GM23338 (cell line): ENCODE measurements at places on chromosomes 7 and 10. TPM values are rescaled to one million over a fixed set of nuclear protein-coding genes. Genes with fewer than 3 reads are reported as not detected.

Gene MSMB
- not detected in 2 replicates for total RNA-seq

DNA sequence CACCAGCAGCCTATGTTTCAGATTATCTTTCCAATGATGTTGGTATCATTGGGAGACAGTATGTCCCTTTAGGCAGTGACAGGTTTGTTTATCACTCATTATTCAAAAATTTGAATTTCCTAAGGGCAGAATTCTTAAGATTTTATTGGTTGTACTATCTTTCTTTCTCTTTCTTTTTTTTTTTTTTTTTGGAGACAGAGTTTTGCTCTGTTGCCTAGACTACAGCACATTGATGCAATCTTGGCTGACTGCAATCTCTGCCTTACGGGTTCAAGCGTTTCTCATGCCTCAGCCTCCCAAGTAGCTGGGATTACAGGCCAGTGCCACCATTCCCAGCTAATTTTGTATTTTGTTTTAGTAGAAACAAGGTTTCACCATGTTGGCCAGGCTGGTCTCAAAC, 111.2 kb downstream of the PON1 start:
- no peak for DNase-seq

- peak; percentile 21 for DNase-seq
These were observed 73.8 kb upstream of the SFMBT2 start for GRCh38 chr10:7484456-7485243.

- peak; percentile 81 for DNase-seq
These were observed at the start of the genes ATP6V0A4 and TMEM213 for GRCh38 chr7:138797715-138798320. TSS of gene ATP6V0A4 (minus strand) at chr7:138798196. CDS start at chr7:138771247, 26,949 bp downstream. TSS of gene TMEM213 (plus strand) at chr7:138797994. CDS start at chr7:138798105, 111 bp downstream.

DNA sequence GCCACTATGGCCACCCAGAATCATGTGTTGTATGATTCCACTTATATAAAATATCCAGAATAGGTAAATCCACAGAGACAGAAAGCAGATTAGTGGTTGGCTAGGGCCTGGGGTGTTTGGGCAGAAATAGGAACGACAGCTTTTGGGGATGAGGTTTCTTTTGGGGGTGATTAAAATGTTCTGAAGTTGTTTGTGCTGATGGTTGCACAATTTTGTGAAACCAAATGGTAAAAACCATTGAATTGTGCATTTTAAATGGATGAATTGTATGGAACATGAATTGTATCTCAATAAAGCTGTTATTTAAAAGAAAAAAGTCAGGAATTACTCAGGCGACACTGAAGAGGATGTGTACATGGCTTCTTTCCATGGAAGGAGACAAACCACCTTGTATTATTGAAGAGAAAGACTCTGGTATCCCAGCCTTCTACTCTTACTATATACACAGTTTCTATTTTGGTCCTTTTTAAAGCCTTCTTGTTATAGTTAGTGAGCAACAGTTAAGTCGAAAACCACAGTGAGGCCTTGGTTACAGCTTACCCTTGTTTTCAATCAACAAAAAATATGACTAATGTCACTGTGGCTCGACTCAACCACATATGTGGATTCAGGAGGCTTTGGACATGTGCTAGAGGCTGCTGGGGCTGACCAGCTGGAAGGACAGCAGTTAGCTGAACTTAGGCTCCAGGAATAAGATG, 57.1 kb upstream of the KMT2E start:
- no peak for DNase-seq

DNA sequence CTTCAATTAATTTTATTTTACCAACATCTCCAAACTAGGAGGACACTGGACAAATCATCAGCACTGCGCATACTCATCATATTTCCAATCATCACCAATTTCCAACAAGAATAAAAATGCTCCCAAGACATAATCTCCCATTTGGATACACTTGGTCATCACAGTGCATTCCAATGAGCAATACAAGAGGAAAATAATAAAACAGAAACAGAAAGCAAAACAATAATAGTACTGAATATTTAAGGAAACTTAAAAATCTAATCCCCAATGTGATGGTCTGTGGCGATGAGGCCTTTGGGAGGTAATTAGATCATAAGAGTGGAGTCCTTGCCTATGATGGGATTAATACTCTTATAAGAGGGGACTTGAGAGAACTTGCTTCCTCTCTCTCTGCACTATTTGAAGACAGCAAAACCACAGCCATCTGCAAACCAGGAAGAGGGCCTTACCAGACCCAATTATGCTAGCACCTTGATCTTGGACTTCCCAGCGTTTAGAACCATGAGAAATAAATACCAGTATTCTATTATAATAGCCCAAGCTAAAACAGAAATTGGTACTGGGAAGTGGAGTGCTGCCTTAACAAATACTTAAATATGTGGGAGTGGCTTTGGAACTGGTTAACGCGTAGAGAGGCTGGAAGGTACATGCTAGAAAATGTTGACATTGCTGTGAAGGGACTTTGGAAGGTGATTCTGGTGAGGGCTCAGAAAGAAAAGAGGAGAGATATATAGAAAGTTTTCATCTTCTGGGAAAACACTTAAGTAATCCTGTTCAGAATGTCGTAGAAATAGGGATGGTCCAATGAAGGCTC, 91.5 kb downstream of the JAZF1 start:
- DNase-seq = no peak

Gene BMPR1A
- total RNA-seq = 82.5 and 87.7 TPM in 2 replicates

Gene HDAC9
- 11.0 and 18.5 TPM in 2 replicates for total RNA-seq

GRCh38 chr7:69176841-69177240, 421.4 kb upstream of the AUTS2 start:
- DNase-seq = no peak

- no peak for DNase-seq
These were observed 129.5 kb downstream of the PTPN20 start for GRCh38 chr10:47040681-47041080.

DNA sequence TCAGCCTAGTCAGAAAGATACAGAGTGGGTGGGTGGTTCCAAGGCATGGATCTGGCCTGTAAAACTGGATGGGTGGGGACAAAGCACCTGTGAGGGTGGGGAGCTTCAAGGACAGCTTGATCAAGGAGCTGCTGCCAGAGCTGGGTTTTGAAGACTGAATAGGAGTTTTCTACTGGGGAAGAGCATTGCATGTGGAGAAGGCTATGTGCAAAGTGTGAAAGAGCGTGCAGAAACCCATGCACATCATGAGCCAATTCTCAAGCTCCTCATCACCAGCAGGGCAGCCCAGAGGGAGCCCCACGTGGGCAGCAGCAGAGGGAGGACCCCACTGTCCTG, 58.6 kb downstream of the PDGFA start:
- no peak for DNase-seq

DNA sequence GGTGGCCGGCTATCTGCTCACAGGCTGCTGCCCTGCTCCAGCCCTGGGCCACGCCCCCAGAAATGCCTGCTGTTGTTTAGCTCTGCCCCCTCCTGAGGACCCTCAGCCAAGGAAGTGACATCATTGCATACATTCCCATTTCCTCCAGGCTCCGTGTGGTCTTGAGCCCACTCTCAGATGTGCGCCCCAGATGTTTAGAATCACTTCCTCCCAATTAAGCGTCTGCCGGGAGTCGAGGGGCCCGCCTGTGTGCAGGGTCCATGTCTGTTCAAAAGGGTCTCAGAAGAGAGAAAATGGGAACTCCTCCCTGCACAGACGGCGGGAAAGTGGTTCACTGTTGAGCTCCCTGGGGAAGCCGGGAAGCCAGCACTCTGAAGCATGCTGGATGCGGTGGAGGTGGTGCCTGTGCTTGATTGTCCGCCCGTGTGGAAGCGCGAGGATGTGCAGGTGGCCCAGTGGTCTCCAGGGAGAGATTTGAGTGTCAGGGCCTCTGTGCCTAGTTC, 116.9 kb upstream of the PPIF start:
- peak; percentile 87 for DNase-seq

Gene INMT
- 0.19 and 1.1 TPM in 2 replicates for total RNA-seq

DNA sequence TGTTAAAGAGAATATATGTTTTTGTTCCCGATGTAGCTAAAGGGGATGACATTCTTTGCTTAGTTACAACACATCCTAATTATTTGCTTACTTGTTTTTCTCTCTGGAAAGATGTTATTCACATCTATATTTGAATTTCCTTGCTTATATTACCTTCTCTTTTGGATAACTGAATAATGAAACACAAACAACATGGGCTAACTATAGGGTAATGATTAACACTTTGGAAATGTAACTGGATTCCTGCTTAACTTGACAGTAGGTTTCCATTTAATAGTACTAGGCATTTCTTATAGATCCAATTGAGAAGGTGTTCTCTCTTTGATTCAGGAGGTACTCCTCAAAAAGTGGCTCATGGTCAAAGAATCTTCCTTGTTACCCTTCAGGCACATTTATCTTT, 141.1 kb downstream of the CCSER2 start:
- DNase-seq = no peak

GRCh38 chr10:84078771-84079170, 60.5 kb upstream of the GHITM start:
- no peak for DNase-seq

Gene MOGAT3
- total RNA-seq = 0.85 TPM in 1 of 2 replicates, not detected in the other

DNA sequence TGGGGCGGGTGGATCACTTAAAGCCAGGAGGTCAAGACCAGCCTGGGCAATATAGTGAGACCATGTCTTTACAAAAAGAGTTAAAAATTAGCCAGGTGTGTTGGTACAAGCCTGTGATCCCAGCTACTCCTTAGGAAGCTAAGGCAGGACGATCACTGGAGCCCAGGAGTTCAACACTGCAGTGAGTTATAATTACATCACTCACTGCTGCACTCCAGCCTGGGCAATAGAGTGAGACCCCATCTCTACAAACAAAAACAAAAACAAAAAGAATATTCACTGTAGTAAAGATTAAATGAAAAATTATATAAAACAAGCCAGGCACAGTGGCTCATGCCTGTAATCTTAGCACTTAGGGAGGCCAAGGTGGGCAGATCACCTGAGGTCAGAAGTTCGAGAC, 1047.6 kb upstream of the AUTS2 start:
- DNase-seq = no peak
